MG63 (cell line): ENCODE measurements at places on chromosomes 5 and 9.

- DNase-seq, result no peak
These were observed 331.0 kb upstream of the EDIL3 start for GRCh38 chr5:84715686-84716085.

DNA sequence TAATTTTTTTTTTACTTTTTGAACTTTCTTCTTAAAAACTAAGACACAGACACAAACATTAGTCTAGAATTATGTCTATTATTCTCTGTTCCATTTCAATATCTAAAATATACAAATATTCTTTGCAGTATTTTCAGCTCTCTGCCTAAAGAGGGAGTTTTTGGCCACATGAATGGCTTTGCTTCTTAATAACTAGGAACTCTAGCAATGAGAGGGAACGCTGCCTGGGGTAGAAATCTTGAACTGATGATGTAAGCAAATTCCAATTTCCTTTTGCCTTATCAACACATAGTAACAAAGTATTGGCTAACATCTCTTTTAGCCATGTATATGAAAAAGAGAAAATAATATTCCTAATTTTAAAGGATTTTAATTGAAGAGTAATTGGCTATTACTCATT is 51.9 kb downstream of the SLC25A46 start:
- no peak for DNase-seq

- no peak for DNase-seq
These were observed 15.1 kb downstream of the TCOF1 start for GRCh38 chr5:150372639-150373038.

DNA sequence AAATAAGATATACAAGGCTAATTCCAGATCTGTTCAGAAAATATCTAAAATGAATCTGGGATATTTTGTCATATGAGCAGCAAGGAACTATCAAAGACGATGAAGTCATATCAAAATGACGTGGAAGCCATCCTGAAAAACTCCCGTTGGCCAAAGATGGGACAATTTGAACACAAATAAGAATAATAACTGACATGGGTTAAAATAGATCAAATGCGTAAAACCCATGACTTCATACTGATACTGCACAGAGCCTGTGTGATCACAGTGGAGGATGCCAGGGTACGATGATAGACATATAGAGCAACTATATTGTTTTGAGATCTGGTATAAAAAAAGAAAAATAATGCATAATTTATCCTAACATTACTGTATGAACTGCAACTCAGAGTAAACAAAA is 51.0 kb upstream of the PIP5K1B start:
- DNase-seq, result no peak

DNA sequence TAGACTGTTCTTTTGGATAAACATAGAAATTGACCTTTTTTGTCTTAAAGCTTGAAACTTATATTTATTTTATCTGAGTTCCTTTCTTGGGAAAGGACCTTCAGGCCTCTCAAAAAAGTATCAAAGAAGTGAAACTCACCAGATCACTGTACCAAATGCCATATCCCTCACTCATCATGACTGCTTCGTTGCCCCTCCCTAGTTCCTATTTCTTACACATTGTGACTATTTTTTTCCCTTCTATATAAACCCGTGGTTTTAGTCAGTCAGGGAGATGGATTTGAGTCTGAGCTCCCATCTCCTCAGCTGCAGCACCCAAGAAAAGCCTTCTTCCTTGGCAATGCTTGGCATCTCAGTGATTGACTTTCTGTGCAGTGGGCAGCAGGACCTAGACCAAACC is 129.4 kb downstream of the LPAR1 start:
- no peak for DNase-seq

DNA sequence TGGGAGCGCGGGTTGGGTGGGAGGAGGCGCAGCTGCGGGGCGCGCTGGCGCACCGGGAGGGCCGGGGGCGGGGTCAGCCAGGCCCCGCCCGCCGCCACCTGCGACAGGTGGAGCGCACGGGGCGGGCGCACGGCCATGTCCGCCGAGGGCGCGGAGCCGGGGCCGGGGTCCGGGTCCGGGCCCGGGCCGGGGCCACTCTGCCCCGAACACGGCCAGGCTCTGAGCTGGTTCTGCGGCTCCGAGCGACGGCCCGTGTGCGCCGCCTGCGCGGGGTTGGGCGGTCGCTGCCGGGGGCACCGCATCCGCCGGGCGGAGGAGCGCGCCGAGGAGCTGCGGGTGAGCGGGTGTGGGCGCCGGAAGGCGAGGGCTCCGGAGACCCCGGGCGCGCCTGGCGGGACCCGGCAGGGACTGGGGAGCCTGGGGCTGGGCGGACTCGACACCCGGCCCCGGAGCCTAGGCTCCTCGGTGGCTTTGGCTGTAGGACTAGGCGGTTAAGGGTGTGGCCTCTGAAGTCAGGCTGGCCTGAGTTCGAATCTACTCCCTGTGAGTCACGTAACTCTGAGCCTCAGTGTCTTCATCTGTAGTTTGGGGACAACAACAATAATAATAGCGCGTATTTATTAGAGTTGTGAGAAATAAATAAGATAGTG is at the start of gene BSPRY:
Gene BSPRY, plus strand, starts transcription at position 97 of the 650 bp plus-strand sequence. Its CDS starts 39 bp downstream, at position 136.
- no peak for DNase-seq
